H9 (cell line): ENCODE measurements at places on chromosomes 2 and 18. TPM values are rescaled to one million over a fixed set of nuclear protein-coding genes. Genes with fewer than 3 reads are reported as not detected.

- no peaks in the 10 kb centered on the region for H3K27me3 ChIP-seq
- H3K4me1 ChIP-seq, result no peaks in the 10 kb centered on the region
- H3K27ac ChIP-seq, result no peak overlapping the region
- no peak overlapping the region for H3K4me3 ChIP-seq
- no peak for DNase-seq
- H3K36me3 ChIP-seq, result peaks cover 3% of the 10 kb centered on the region
Observed at GRCh38 chr2:86433137-86433536, 8.0 kb upstream of the KDM3A start.

DNA sequence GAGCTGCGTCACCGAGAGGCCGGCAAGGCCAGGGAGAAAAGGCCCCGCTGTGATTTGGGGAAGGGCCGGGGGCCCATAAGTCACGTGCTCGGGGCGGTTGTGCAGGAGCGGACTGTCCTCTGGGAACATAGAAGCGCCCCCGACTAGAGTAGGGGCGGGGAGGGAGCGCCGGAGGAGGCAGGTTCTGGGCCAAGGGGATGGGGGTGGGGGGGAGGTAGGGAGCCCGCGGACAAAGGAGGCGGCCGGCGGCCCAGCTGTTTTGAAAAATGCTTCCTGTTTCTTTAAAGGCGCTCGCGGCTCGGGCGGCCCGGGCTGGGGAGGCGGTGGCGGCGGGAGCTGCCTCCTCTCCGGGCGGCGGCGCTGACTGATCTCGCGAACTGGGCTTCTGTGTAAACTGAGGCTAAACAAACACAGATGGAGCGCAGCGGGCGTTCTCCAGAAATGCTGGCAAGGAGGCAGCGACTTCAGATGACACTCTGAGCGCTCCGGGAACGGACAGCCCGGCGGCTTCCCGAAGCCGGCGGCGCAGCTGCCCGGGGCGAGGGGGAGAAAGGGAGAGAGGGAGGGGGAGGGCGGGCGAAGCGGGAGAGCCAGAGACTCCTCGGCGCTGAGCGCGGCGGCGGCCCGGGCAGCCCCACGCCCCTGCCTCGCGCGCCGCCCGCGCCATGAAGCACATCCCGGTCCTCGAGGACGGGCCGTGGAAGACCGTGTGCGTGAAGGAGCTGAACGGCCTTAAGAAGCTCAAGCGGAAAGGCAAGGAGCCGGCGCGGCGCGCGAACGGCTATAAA, at the start of gene ATOH8:
TSS of gene ATOH8 (plus strand) at position 467 of the 788 bp plus-strand sequence. CDS start at position 666, 199 bp downstream.
- peaks cover 52% of the 10 kb centered on the region for H3K27me3 ChIP-seq
- H3K4me1 ChIP-seq, result no peaks in the 10 kb centered on the region
- peak within 1 kb of the TSS; percentile 77 for H3K4me3 ChIP-seq
- DNase-seq, result peak; percentile 68
- no peaks in the 10 kb centered on the region; the same call in 2 of the 3 replicates for H3K36me3 ChIP-seq
- no peak within 1 kb of the TSS for H3K27ac ChIP-seq

DNA sequence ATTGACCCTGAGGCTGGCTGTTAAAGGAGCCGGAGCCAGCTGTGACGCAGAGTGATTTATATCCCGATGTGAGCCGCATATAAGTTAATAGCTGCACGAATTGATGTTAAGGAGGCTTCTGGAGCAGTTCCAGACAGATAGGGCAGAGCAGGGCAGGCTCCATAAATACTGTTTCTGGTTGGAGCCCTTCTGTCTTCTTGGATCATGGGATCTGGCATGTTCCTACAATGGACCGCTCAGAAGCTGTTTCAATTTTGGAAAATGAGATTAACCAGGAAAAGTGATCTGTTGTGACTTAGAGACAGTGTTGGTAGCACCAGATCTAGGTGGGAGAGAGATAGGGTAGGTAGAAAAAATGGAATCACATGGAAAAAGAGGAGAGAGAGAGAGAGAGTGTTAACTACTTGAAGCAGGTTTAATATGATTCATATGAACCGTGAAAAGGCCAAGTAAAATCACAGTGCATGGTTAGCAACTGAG, 4.8 kb upstream of the IGFBP5 start:
- no peak overlapping the region for H3K27ac ChIP-seq
- no peaks in the 10 kb centered on the region for H3K4me1 ChIP-seq
- DNase-seq, result no peak
- no peak overlapping the region for H3K4me3 ChIP-seq

DNA sequence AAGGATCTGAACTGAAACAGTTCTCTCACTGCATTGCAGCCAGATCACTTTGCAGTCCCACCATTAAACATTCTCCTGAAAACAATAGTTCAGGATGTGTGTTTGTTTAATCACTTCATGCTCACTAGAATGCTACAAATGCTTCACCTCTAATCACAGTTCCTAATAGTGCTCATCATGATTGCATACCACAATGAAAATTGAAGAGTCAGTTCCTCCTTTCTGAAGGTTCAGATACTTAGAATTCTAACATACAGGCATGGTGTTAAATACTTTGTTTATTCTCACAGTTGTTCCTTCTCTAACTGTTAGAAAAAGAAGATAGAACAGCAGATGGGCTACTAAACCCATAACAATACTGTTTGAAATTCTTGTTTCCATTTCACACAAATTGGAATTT, 622.3 kb upstream of the ACVR2A start:
- H3K36me3 ChIP-seq, result peaks cover 10% of the 10 kb centered on the region
- no peak overlapping the region for H3K27ac ChIP-seq
- DNase-seq, result no peak
- H3K27me3 ChIP-seq, result no peaks in the 10 kb centered on the region

DNA sequence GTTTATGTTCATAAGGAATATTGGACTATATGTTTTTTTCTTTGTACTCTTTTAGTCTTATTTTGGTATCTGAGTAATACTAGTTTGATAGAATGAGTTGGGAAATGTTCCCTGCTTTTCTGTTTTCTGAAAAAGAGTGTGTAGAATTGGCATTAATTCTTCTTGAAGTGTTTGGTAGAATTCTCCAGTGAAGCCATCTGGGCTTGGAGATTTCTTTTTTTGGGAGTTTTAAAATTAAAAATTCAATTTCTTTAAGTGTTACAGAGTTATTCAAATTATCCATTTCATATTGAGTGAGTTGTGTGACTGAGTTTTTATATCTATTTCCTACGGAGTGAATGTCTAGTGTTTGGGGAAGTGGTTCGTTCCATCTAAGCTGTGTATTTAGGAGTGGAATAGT, 80.6 kb upstream of the HS6ST1 start:
- DNase-seq, result no peak
- H3K4me1 ChIP-seq, result peaks cover 4% of the 10 kb centered on the region; the same call in 1 of the 2 replicates
- no peak overlapping the region for H3K27ac ChIP-seq
- H3K36me3 ChIP-seq, result no peaks in the 10 kb centered on the region
- no peaks in the 10 kb centered on the region for H3K27me3 ChIP-seq
- no peak overlapping the region for H3K4me3 ChIP-seq

- DNase-seq, result peak; percentile 31
- H3K27me3 ChIP-seq, result no peaks in the 10 kb centered on the region
- H3K4me3 ChIP-seq, result no peak overlapping the region
- no peak overlapping the region for H3K27ac ChIP-seq
- no peaks in the 10 kb centered on the region for H3K36me3 ChIP-seq
Observed at GRCh38 chr2:65834062-65834461, 401.7 kb upstream of the SPRED2 start.

DNA sequence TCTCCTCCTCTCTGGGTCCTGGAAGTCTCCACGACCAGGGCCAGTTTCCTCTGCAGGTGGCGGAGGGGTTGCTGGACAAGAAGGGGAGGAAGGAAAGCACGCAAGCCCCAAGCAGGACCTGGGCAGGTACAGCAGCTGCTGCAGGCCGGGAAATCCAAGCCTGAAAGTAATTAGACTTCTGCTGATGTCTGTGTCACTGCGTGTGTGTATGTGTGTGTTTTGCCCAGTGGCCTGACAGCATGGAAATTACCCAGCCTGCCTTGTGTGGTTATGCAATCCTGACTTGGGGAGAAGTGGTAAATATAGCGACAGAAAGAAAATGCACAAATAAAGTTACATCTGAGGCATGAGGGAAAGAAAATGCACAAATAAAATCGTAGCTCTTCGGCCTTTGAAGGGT, 121.8 kb upstream of the ZBTB14 start:
- H3K4me1 ChIP-seq, result no peaks in the 10 kb centered on the region
- no peaks in the 10 kb centered on the region for H3K27me3 ChIP-seq
- no peak overlapping the region for H3K4me3 ChIP-seq
- no peak overlapping the region for H3K27ac ChIP-seq
- no peak for DNase-seq
- H3K36me3 ChIP-seq, result no peaks in the 10 kb centered on the region

GRCh38 chr18:55024564-55024963, 65.3 kb upstream of the CCDC68 start:
- no peaks in the 10 kb centered on the region; the same call in 1 of the 2 replicates for H3K4me1 ChIP-seq
- no peak overlapping the region for H3K4me3 ChIP-seq
- no peak for DNase-seq
- no peaks in the 10 kb centered on the region for H3K36me3 ChIP-seq

DNA sequence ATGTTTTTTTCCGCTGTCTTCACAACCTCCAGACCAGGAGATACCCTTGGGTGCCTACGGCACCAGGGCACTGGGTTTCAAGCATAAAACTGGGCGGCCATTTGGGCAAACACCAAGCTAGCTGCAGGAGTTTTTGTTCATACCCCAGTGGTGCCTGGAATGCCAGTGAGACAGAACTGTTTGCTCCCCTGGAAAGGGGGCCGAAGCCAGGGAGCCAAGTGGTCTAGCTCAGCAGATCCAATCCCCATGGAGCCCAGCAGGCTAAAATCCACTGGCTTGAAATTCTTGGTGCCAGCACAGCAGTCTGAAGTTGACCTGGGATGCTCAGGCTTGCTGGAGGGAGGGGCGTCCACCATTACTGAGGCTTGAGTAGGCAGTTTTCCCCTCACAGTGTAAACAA, 265.3 kb upstream of the ZEB2 start:
- no peak overlapping the region for H3K27ac ChIP-seq
- H3K4me1 ChIP-seq, result no peaks in the 10 kb centered on the region
- DNase-seq, result no peak
- H3K4me3 ChIP-seq, result no peak overlapping the region
- H3K27me3 ChIP-seq, result no peaks in the 10 kb centered on the region

DNA sequence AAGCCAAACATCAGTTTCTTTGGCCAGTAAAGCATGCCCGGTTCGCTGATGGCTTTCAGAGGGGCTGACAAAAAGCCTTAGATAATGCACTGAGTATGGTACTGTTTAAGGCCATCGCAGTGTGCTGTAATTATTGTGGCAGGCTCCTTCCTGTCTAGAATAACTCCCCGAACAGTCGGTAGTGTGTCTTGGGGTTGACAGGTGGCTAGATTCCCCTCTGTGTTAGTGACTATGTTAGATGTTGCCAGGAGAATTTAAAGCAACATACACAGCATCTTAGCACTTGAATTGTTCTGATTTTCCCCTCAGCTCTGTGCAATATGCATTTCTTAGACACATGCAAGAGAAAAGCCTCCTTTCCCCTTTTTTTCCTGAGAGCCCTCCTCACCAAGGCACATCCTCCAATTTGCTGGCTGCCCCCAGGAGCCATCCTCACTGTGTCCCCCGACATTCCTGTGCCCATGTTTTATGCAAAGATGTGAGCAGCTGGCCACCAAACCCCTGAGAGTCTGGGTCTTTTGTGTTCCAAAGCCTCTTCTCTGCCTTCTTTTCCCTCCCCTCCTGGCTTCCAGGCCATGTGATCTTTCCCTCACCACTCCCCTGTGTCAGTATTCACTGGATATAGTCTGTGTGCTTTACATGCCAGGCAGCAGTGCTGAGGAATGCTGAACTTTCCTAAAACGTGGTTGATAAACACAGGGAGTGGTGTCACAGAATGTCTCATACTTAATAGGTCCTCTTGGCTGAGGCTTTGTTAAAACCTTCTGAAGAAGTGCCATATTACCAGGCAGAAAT, 331.5 kb downstream of the HRH4 start:
- no peak overlapping the region for H3K27ac ChIP-seq
- H3K36me3 ChIP-seq, result peaks cover 13% of the 10 kb centered on the region
- no peaks in the 10 kb centered on the region for H3K27me3 ChIP-seq
- H3K4me1 ChIP-seq, result no peaks in the 10 kb centered on the region; the same call in 1 of the 2 replicates
- H3K4me3 ChIP-seq, result no peak overlapping the region
- no peak for DNase-seq

GRCh38 chr18:47251289-47252120, at the start of gene SKOR2:
Gene SKOR2, minus strand, starts transcription at chr18:47251660. Its CDS starts 2,477 bp downstream, at chr18:47249183.
- no peaks in the 10 kb centered on the region for H3K4me1 ChIP-seq
- H3K27me3 ChIP-seq, result peaks cover 82% of the 10 kb centered on the region
- no peak within 1 kb of the TSS for H3K27ac ChIP-seq
- H3K36me3 ChIP-seq, result no peaks in the 10 kb centered on the region

DNA sequence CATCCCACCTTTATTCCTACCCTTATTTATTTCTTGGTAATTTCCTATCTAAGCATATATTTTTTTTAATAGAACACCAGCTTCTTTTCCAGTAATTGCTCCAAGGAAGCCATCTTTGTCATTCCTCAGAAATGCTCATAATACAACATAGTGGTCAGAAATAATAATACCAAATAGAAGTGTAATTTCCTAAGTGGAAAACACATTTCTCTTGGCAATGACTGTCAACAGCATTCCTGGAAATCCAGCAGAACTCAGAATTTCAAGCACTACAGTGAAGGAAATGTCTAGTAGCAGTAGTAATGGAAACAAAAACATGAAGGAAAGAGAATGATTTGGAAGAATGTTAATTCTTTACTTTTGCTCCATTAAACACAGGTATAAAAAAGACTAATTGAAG, 56.6 kb downstream of the GDF7 start:
- DNase-seq, result no peak
- H3K36me3 ChIP-seq, result no peaks in the 10 kb centered on the region
- no peaks in the 10 kb centered on the region for H3K4me1 ChIP-seq
- no peak overlapping the region for H3K27ac ChIP-seq
- no peak overlapping the region for H3K4me3 ChIP-seq

DNA sequence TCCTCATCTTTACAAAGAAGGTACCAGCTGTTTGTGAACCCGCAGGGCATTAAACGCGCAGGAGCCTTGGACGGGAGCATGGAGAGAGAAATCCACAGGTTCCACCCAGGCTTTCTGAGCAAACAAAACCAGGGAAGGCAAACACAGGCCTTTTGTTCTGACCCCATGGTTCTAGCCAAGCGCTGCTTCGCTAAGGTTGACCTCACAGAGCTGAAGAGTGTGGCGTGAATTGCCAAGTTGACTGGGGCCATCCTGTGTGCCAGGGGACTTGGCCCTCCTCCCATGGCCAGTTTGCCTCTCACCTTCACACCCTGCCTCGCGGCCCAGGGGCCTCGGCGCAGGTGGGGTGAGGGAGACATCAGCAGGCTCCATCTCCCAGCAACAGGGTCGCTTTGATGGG, 74.1 kb downstream of the VAPA start:
- DNase-seq, result no peak
- H3K4me1 ChIP-seq, result no peaks in the 10 kb centered on the region
- no peak overlapping the region for H3K27ac ChIP-seq
- H3K4me3 ChIP-seq, result no peak overlapping the region
- no peaks in the 10 kb centered on the region for H3K27me3 ChIP-seq
- no peaks in the 10 kb centered on the region for H3K36me3 ChIP-seq

RAB12 gene
- total RNA-seq, result 49.4 and 51.3 TPM in 2 replicates

CTAGE1 gene
- not detected in 2 replicates for total RNA-seq

KLHL29 gene
- total RNA-seq, result 2.1 and 2.4 TPM in 2 replicates

EMX1 gene
- total RNA-seq, result 0.64 and 0.72 TPM in 2 replicates

UNC80 gene
- total RNA-seq, result 0.52 and 0.77 TPM in 2 replicates

PDCD1 gene
- total RNA-seq, result 1.4 and 1.6 TPM in 2 replicates

CCDC178 gene
- total RNA-seq, result 0.11 TPM in 1 of 2 replicates, not detected in the other

GKN2 gene
- not detected in 2 replicates for total RNA-seq

TP53I3 gene
- total RNA-seq, result 45.7 and 48.1 TPM in 2 replicates

REG1B gene
- not detected in 2 replicates for total RNA-seq

MYL12A gene
- 279 and 284 TPM in 2 replicates for total RNA-seq
